ENCODE measurements at places on chromosomes 12 and 14.
A peak's percentile ranks its signal among the peaks of the same experiment; 100 is the strongest.

DNA sequence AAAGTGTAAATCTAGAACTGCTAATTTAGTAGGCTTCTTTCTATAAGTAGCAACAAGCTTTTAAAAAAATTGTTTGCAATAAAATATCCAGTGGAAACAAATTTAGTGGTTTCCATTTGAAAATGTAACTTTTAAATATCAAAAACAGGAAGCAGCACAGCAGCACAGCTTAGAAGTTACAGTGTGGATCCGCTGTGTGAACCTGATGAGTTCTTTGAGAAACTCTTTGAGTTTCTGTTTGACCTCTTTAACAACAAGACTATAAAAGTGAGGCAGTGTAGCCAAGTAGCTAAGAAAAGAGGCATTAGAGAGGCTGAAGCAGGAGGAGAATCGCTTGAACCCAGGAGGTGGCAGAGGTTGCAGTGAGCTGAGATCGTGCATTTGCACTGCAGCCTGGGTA, 178.3 kb downstream of the NAV3 start:
- no peak for DNase-seq

- DNase-seq, result no peak
Observed at GRCh38 chr12:46839232-46839631, 13.4 kb upstream of the SLC38A4 start.

- no peak for DNase-seq
Observed at GRCh38 chr12:31991815-31992214, 32.6 kb downstream of the RESF1 start.

- no peak for DNase-seq
Observed at GRCh38 chr12:2960390-2960956, 1.3 kb downstream of the TEAD4 start.

DNA sequence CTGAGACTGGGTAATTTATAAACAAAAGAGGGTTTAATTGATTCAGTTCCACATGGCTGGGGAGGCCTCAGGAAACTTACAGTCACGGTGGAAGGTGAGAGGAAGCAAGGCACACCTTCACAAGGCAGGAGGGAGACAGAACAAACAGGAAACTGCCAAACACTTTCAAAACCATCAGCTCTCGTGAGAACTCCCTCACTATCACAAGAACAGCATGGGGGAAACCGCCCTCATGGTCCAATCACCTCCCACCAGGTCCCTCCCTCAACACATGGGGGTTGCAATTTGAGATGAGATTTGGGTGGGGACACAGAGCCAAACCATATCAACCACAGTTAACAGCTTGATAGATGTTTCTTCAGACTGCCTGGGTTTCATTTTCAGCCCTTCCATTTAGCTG, 6.2 kb upstream of the GNPNAT1 start:
- no peak for DNase-seq

DNA sequence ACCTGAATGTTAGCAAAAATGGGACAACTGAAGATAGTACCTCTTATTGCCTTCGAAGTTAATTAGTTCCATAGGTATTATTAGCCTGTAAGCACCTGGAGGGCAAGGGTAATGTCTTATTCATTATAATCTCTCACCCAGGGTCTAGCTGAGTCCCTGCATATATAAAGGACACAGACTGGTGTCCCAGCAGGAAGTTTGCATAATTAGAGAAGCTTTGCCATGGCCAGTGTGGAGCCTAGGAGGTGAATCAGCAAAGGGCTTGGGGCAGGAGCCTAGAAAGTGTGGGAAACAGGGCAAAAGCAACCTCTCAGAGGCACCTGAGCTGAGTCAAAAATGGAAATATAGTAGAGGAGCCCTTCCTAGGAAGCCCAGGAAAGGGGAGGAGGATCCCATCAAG, 120.4 kb downstream of the NEDD1 start:
- no peak for DNase-seq

GRCh38 chr14:68668028-68668427, 124.8 kb downstream of the ZFP36L1 start:
- DNase-seq, result no peak

DNA sequence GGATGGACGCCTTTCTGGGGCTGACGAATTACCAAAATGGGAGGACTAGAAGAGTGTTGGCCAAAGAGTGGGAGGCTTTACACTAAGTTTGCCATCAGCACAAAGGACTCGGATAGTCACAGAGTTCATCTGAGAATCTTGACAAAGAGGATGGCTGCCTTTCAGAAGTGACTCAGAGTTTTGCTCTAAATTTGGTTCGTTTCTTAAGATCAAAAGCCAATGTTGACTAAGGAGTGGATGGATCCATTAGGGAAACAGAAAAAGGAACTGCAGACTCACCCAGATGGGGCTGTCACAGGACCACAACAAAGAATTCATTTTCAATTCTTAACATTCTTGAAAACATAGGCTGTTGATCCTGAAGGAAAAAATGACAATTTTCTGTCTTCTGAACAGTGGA, 81.3 kb upstream of the DUSP6 start:
- no peak for DNase-seq

GRCh38 chr12:105843986-105844760, 294.6 kb downstream of the NUAK1 start:
- no peak for DNase-seq

GRCh38 chr12:116343331-116343884, 65.9 kb upstream of the MED13L start:
- no peak for DNase-seq

GRCh38 chr12:8947737-8948136, 1.7 kb downstream of the M6PR start:
- DNase-seq, result no peak

DNA sequence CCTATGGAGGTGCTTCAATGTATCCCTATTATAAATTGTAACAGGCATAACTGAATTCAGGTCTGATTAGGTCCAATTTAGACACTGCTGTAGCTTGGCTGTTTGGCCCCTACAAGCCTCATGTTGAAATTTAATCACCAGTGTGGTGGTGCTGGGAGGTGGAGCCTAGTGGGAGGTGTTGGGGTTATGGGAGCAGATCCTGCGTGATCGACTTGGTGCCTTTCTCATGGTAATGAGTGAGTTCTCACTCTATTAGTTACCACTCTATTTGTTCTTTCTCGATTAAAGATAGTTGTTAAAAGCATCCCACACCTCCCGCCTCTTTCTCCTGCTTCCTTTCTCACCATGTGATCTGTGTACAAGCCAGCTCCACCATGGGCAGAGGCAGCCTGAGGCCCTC, 122.1 kb downstream of the FOXA1 start:
- DNase-seq, result no peak

GRCh38 chr14:55976219-55976618, 142.0 kb upstream of the PELI2 start:
- no peak for DNase-seq

DNA sequence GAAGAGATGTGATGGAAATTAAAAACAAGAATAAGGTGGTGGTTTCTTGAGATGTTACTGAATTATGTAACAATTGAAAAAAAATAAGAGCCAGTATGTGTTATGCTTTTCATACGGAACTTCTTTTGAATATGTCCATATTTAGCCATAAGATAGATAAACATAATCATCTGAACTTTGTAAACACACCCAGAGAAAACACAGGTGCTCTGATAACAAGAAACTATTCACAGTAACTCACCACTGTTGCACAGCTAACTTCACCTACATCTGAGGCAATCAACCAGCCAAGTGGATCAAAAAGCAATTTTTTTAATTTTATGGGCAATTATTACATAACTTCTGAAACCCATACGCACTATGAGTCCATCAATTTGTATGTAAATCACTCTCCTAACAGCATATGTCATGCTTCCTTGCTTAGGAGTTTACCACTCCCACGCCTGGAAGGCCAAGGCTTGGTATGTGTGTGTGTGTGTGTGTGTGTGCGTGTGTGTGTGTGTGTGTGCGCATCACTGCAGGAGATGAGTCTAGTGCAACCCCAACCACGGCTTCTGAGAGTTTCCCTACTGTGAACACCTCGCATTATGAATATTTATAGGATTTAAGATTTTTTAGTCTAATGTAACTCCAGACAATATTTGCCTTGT, 443.4 kb downstream of the BCAT1 start:
- DNase-seq, result no peak

DNA sequence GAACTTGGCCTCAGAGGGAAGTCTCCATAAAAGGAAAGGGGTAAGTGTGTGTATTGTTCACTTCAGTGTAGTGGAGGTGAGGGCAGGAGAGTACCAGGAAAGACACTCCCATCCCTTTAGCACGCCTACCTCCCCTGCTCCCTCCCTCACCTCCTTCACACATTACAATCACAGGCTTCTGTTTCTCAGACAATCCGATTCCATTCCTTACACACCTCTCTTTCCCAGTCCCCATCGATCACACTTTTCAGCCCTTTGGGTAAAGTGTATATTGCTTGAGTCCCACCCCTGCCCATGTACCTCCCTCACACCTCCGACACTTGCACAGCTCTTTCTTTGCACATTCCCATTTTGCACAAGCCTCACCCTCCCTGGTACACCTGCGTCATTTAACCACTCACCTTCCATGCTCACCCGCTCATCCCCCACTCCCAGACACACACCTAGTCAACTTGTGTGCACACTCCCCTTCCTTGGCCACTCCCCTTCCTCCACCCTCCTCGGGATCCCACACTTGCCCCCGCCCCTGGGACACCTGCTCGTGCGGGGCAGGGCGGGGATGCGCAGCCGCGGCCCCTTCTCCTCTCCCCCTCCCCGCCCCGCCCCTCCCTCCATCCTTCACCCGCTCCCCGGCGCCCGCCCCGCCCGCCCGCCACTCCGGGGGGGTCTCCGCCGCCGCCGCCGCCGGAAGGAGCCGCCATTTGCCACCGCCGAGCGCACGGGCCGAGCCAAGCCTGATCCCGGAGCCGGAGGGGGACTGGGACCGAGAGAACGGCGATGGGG, at the start of gene MARCHF9:
TSS of gene MARCHF9 (plus strand) at position 693 of the 783 bp plus-strand sequence. CDS start 426 bp downstream, outside the sequence.
- DNase-seq, result peak; percentile 86

- no peak for DNase-seq
Observed at GRCh38 chr12:122964439-122965257, 1.6 kb downstream of the ABCB9 start.

GRCh38 chr12:25286837-25287236, 36.1 kb upstream of the KRAS start:
- no peak for DNase-seq

GRCh38 chr14:104673481-104673880, 15.9 kb upstream of the INF2 start:
- DNase-seq, result no peak

DNA sequence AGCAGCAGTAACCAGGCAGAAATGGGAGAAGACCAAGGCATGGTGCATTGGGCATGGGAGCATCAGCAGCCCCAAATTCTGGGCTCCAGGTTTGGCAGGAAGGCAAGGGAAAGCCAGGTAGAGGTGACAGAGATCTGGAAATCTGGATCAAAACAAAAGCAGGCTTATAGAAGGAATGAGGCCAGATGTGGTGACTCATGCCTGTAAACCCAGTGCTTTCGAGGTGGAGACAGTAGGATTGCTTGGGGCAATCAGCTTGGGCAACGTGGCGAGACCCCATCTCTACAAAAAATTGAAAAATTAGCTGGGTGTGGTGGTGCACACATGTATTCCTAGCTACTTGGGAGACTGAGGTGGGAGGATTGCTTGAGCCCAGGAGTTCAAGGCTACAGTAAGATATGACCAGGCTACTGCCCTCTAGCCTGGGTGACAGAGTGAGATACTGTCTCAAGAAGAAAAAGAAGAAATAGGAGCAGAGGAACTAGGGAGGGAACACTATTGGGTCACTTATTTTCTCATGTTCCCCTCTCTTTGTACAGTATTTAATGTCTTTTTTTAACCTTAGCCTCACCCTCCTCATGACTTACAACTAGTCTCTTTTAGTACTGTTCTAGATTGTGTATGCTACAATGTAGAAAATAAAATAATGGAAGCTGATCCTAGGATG, 25.1 kb downstream of the SLC4A8 start:
- DNase-seq, result no peak

DNA sequence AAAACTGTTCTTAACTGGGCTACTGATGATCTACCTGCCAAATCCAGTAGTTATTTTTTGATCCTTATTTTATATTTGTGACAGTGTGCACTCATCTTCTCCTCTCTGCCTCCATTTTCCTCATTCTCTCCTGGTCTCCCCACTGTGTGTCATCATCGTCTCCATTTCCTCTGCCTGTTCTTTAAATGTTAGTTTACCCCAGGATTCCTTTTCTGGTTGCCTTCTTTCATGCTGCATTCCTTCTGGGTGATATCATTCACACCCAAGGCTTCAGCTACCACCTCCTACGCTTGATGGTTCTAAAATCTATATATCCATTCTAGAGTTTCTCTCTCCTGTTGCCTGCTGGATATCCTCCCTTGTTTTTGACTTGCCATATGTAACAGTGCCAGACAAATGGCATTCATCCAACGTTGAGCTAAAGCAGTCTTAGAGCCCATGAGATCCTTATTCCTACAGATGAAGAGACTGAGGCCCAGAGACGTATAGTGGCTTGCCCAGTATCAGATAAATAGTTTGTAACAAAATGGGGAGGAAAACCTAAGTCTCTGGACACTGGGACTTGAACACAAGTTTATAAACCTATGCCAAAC, 109.5 kb downstream of the DIP2B start:
- DNase-seq, result no peak

DNA sequence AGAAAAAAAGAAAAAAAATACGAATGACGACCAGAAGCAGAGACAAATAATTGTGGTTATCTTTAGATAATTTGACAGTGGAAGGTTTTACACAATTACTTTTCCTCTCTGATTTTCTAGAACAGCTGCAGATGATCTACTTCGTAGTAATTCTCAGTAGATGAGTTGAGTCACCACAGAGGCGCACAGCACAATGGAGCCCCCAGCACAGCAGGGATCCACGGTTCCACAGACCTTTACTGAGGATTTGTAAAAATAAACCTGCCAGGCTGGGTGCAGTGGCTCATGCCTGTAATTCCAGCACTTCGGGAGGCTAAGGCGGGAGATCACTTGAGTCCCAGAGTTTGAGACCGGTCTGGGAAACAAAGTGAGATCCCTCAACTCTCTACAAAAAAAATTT, 29.3 kb downstream of the AMN start:
- DNase-seq, result no peak

- DNase-seq, result no peak
Observed at GRCh38 chr12:91155990-91156389, 26.6 kb downstream of the DCN start.

- no peak for DNase-seq
Observed at GRCh38 chr12:11556682-11557081, 92.8 kb upstream of the ETV6 start.

DNA sequence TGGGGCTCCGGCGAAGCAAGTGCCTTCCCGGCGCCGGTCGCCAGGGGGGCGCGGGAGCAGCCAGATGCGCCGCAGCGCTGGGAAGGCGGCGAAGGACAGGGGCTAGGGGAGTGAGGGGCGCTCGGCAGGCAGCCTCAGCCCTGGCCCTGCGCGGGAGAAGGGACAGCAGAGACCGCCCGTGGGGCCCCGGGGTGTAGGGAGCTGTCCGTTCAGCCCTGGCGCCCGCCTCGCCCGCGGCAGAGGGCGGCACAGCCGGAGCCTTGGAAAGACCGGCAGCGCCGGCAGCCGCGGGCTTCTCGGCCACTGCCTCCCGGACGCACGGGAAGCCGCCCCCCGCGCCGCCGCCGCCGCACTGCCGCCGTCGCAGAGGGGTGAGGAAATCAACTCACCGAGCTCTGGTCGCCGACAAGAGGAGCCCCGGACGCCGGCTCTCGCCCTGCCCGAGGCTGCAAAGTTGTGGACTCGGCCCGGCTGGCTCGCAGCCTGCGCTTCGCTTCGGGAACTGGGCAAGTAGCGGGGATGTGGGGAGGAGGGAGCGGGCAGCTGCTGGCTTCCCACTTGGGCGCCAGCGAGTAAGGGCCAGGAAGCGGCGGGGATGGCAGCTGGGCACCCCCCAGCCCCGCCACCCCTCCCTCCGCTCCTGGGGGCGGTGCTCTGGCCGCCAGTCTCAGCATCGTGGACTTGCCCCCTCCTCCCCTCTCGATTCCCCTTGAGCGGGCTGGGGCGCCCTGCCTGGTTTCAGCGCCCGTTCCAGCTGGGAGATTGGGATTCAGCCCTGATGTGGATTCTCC, at the start of gene ZDHHC22:
TSS of gene ZDHHC22 (minus strand) at position 578 of the 791 bp plus-strand sequence. CDS start 2,053 bp downstream, outside the sequence.
- no peak for DNase-seq

Measured in lower lobe of right lung (tissue), 2 donors.